Kidney (tissue), 22 donors: ENCODE measurements at places on chromosomes 3 and 15.

GRCh38 chr15:59492389-59493377, 54.7 kb downstream of the FAM81A start:
- DNase-seq, result no peak

DNA sequence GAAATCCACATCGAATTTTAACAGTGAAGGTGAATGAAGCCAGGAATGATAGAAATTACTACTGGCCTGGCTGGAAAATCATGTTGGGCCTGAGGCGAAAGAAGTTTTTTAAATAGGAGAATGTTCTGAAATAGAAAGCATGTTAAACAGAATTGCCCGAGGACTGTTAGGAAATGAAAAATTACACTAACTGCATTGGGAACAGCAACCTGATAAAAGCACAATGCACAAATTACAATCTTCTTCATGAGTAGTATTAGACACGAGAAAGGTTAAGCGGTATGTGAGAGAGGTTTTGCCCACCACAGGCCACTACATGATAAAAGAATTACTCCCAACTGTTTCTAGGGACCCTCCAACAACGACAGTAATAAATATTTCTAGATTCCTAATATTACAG, 18.9 kb downstream of the GBE1 start:
- no peak for DNase-seq

- no peak for DNase-seq
These were observed 328.4 kb downstream of the FEZF2 start for GRCh38 chr3:62044874-62045411.

GRCh38 chr3:171967137-171967783, 72.1 kb upstream of the FNDC3B start:
- DNase-seq, result no peak

DNA sequence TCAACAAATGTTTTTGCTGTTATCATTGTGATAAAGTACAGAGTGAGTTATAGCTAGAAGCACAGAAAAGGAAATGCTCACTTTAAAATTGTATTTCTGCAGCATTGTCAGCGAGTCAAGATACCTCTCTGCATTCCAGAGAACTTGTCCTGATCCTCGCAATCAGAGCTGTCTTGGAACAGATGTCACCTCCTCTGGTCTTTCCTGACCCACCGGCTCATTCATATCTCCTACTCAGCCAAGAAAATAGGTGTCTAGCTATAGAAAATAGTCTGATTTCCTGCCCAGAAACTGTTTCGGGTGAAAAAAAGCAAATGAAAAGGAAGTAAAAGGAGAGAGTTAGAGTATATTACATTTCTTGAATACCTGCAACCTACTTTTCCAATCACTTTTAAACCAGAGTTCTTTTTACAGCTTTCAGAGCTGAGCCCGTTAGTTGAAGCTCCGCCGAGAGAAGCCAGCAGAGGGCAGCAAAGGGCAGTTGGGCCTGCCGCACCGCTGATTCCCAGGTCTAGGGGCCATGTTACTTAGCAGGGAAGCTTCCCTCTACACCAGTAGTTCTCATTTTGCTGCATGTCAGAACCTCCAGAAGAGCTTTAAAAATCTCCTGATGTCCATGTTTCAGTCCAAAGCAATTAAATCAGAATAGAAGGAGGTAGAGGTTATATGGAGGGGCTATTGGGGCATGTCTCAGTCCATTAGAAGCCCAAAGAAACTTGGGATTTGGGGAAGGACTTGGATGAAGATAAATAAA, 185.7 kb upstream of the THRB start:
- DNase-seq, result peak; percentile 80

GRCh38 chr3:159978353-159978752, 10.3 kb upstream of the IL12A start:
- DNase-seq, result no peak

GRCh38 chr3:159151130-159151529, 349.3 kb downstream of the MFSD1 start:
- no peak for DNase-seq

- DNase-seq, result no peak
These were observed 19.6 kb upstream of the OR5K4 start for GRCh38 chr3:98333989-98334606.

- peak; percentile 37 for DNase-seq
These were observed 130.4 kb upstream of the PLXNA1 start for GRCh38 chr3:126852511-126852910.

GRCh38 chr3:127456471-127457093, 134.0 kb downstream of the TPRA1 start:
- no peak for DNase-seq

DNA sequence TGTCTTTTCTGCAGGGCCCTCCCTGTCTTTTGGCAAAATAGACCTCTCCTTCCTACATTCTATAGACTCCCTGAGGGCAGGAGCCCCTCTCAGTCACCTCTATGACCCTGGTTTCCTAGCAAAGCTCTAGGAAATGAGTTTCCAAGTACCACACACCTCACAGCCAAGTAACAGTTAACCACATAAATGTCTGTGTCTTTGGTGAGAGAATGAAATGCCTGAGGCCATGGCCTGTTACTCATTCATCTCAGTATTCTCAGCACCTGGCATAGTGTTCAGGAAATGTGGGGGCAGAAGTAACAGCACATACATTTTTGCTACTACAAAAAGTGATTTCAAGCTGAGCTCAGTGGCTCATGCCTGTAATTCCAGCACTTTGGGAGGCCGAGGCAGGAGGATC, 21.0 kb downstream of the RFT1 start:
- no peak for DNase-seq

DNA sequence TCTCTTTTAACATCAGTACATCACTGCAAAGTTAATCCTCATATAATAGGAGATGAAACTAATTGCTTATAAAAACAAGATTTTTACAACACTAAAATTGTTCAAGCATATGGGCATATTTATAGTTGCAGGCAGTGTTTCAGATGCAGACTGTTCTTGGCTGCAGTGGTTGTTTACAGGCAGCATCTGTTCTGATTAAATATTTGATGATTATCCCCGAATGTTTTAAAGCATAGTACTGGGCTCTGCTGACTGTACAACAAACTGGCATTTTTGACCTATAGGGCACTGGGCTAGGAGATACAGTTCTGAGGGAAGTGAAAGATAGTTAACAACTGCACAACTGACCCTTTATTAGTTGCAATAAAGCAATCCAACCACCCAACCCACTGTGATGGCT, 113.6 kb downstream of the UBE3A start:
- DNase-seq, result no peak

DNA sequence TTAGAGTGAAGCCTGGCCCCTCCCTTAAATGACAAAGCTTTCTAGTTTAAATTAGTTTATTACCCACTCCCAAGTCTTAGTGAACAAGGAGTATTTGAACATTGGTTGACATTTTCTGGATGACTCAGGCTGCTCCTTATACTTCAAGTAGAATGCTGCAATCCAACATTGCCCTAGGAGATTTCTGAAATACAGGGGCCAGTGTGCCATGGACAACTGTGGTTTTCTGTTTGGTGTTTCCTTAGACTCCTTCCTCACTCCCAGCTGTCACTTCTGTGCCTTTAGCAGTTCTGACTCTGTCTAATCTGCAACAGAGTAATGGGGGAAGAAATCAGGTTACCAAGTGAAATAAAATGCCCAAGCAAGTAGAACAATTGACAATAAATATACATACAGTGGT, 116.1 kb upstream of the P2RY1 start:
- no peak for DNase-seq

DNA sequence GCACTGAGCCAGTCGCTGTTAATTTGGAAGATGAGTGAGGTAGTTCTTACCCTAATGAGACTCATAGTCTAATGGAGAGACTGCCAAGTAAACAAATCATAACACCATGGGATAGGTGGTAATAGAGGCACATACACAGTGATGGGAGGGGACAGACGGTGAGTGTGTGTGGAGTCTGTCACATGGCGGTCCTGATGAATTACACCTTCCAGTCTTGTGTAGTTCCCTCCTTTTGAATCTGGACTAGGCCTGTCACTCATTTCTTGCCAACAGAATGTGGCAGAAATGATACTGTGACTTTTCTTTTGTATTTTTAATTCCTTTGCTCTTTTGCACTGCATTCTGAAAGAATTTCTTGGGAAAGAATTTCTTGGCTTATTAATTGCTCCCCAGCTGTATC, 78.1 kb downstream of the NR1D2 start:
- no peak for DNase-seq

- DNase-seq, result no peak
These were observed 549.4 kb upstream of the MDFIC2 start for GRCh38 chr3:70861855-70862254.

GRCh38 chr3:148697306-148698189, at the start of gene AGTR1:
Gene AGTR1 (plus strand): TSS chr3:148697903. CDS start chr3:148741036, 43,133 bp downstream.
- DNase-seq, result peak; percentile 92

- no peak for DNase-seq
These were observed 127.0 kb downstream of the TFDP2 start for GRCh38 chr3:142022381-142022780.

DNA sequence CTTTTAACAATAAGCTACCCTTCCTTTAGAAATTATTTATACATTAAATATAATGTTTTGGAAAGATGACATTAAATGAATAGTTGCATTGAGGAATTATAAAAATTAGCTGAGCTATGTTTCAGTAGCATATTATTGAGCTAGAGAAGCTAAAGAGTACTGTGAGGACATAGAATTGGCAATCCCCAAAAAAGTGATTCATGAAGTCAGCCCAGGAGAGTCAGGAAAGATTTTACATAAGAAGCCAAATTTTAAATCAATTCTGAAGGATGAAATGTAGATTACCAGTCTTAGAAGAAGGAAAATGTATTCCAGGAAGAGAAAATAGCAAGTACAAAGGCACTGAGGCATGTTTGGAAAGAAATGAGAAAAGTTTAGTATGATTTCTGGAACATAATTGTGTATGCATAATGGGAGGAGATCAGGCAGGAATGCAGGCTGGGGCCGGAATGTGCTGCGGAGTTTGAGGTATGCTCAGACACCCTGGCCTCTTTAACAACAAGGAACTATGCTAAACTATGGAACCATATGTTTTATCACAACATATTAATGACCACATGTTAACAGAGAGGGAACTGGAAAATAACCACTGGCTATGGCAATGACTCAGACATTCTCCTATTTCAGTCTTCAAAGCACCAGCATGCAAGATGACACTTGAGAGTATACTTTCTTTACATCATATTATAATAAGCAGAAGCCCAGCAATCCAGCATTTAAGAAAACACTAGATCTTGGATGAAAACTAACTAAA, 103.3 kb upstream of the COL8A1 start:
- no peak for DNase-seq

- no peak for DNase-seq
These were observed 43.5 kb upstream of the SSR3 start for GRCh38 chr3:156598413-156598812.

DNA sequence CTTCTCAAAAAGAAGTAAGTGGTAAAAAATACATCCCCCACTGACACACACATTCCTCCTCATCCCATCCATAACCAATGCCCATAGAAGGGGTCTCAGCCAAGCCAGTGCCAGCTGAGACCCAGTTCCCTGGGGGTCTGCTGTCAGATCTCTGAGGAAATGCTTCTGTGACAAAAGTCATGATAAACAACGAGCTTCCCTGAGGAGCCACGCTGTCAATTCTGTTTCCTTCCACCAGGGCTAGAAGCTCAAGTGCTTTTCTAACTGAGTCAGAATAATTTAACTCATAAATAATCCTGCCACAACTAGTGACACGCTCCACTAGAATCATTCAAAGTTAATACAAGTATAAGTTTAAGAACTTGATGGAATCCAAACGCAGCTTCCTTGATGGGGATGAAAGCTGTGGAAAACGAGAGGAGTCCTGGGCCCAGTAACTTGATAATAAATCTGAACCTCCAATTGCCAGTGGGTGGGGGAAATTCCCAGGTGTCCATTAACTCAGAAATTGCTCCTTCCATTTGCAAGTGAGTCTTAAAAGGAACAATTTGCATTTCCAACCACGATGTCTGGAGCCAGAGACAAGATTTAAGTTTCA, 348.7 kb upstream of the LMCD1 start:
- no peak for DNase-seq

DNA sequence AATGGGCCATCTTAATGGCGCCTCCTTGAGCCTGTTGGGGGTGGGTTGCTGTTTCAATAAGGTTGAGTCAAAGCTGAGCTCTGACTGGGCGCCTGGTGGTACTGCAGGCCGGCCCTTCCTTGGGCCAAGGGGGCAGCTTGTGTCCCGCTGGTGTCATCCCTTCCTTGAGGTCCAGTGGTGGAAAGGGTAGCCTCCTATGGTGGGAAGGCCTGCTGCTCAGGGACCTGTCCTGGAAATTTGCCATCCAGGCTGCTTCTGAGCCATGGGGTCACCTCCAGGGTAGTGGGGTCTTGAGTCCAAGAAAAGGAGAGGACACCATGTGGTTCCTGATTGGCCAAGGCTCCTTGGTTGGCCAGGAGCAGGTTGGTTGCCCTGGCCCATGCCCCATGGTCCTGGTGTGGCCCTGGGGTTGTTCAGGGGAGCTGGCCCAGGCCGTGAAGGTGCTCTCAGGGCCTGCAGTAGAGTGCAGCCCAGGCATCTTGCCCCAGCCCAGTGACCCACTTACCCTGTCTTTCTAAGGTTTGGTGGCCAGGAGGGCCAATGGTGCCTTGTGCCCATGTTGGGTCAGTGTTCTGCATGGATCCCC, 188.7 kb downstream of the UBE3A start:
- peak; percentile 11 for DNase-seq

- peak; percentile 98 for DNase-seq
These were observed 9.9 kb downstream of the AMOTL2 start for GRCh38 chr3:134364061-134364935.

GRCh38 chr15:95269242-95270183, 1038.2 kb downstream of the MCTP2 start:
- DNase-seq, result no peak
